Hematopoietic multipotent progenitor cell (in vitro differentiated cells): ENCODE measurements at places on chromosomes 1 and 21.

GRCh38 chr1:23216771-23217420 is 406 bp downstream of the HTR1D start:
- DNase-seq: peak; percentile 21

DNA sequence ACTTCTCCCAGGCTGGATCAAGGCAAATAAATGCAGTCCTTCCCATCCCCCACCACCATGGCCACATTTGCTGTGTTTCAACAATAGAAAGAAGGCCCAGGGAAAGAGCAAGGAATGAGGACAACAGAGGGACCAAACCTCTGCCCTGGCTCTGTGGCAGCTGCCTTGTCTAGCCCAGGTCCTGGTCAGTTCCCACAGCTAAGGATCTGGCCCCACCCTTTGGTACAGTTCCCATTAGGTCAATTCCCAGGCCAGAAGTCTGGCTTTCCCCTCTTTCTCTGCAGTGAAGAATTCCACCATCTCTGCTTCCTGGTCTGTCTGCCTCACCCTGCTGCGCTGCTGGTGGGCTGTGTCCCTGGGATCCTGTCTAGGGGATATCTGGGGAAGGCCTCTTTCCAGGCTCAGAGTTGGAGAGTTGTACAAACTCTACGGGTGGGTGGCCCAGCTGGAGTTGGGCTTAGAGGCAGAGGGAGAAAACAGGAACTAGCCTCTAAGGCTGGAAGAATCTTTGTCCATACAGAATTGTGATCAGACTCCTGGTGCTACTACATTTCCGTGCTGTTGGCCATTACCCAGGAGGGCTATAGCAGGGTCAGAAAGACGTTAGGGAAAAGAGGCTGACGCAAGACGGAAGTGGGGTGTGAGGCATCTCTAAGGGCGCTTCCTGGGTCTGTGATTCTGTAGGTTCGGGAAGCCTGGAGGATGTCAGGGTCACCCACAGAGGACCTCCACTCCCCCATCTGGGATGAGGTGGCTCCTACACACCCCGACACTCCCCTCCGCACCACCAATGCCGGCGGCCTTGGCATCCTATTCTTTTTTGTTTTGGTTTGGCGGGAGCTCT is 953 bp upstream of the NDUFS2 start:
- DNase-seq: no peak

- DNase-seq: peak; percentile 81
These were observed 41.0 kb upstream of the DR1 start for GRCh38 chr1:93304716-93305138.

DNA sequence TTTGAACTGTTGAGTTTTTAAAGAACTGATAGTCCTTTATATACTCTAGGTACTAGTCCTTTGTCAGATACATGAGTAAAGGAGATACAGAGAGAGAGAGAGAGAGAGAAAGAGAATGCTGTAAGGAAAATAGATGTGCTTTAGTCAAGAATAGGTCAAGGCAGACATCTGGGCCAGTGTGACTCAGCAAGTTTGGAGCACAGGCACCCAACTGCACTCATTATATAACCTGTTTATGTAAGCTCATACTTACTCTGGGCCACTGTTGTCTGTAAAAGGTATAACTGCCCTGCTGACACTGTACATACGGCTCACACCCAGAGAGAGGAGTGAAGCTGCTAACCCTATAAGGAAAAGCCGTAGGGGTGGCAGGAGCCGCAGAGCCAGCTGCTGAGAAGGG is 32.2 kb upstream of the AKT3 start:
- no peak for DNase-seq

DNA sequence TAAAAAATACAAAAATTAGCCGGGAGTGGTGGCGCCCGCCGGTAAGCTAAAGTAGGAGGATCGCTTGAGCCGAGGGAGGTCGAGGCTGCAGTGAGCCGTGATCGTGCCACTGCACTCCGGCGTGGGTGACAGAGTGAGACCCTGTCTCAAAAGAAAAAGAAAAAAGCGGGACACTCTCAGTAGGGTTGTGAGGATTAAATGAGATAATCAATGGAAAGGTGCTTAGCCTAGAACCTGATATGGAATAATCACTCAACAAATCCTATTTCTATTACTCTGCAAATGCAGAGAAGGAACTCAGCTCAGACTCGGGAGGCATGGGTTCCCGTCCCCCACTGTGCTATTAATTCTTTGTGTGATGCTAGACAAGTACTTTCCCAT is 529 bp upstream of the LUZP1 start:
- DNase-seq: no peak

GRCh38 chr1:9239622-9240401 is 5.2 kb downstream of the H6PD start:
- DNase-seq: peak; percentile 85
